GM23248 (cell line): ENCODE measurements at places on chromosomes 2 and 18.

- peak; percentile 26 for DNase-seq
Observed at GRCh38 chr2:118525346-118525745, 322.1 kb downstream of the EN1 start.

GRCh38 chr2:19350678-19351401 is 7.6 kb downstream of the OSR1 start:
- DNase-seq = no peak

DNA sequence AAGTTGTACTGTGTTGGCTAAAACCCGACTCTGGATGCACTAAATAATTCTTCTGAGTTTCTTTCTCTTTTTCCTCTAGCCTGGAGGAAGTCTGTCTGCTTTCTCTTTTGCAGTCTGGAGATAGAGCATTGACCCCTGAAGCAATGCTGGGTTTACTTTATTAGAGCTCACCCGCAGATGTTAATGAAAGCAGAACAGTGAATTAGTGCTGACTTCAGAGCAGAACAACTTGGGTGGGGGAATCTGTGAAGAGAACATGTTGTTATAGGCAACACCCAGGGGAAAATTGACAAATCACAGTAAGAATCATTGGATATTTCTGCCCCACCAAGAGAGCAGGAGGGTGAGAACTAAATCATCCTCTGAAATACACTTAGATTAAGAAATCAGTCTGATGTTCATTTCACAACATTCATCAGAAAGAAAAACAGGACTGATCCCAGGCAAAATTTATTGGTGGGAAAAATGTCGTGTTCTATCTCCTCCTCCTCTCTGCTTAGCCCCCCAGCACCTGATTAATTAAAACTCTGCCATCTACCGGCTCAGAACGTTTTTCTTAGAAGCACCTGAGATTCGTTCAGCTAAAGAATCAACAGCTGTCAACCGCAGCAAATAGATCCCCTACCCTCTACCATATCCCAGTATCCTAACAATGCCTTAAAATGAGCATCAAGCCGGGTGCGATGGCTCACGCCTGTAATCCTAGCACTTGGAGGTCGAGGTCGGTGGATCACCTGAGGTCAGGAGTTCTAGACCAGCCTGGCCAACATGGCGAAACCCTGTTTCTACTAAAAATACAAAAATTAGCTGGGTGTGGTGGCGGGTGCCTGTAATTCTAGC is 165.1 kb downstream of the FMNL2 start:
- peak; percentile 49 for DNase-seq

DNA sequence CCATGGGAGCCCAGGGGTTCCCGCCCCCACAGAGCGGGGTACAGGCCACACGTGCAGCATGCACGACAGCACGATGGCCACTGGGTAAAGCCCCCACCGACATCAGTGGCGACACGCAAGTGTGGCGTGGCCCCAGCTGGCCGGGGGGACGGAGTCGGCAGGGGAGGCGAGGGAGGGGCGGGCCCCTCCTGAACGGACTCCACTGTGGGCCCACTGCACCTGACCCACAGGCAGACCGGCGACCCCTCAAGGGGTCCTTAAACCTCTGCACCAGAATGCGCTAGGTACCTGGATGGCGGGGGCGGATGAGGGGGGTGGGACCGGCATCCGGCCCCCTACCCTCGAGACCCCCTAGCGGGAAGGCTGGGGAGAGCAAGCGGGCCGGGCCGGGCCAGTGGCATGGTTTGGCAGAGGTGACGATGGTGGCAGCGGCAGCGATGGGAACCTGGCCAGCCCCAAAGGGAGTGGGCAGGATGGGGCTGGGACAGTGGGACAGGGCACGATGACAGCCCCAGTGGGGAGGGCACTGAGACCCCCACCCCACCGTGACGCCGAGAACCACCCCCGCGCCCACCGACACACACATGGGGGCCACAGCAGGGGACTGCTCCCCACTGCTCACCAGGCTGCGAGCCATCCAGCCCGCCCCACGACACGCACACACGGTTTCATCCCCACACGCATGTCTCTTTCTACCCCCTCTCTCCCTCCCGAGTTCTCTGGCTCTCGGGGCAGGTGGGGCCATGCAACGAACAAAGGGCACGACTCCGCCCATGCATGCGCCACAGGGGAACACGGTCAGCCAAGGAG is 91.9 kb upstream of the ANKRD30BL start:
- no peak for DNase-seq

DNA sequence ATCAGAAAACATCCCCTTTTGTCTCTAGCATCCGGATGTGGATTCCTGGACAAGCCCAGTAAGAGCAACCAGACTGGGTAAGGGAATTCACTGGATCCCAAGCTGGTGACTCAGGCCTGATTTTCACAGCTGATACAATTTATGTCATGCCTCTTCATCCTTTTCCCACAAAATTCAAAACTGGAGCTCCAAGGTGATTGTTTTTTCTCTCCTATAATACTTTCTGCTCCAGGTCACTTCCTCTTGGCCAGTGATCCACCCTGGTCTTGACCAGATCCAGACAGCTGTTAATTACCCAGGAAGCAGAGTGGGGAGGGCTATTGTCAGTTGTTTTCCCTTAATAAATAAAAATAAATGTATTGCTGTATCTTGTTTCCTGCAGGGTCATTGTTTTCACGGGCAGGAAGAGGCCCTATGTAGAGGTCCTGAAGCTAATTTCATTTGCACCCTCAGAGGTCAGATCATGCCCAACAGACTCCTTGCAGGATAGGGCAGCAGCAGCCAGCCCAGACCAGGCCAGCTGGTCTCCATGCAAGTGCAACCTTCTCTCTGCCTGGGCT is 57.6 kb downstream of the EVA1A start:
- DNase-seq = peak; percentile 85

DNA sequence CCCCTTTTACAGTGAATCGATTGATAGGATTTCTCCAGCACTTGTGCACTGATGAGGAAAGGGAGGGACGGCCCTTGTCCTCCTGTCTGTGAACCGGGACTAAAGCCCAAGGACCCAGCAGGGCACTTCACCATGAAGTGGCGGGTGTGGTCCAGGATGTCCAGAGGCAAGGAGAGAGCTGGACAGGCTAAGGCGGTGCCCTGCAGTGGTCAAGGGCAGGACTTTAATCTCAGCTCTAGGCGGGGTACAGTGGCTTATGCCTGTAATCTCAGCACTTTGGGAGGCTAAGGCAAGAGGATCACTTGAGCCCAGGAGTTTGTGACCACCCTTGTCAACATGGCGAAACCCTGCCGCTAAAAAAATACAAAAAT is 28.2 kb upstream of the SEMA4C start:
- no peak for DNase-seq

DNA sequence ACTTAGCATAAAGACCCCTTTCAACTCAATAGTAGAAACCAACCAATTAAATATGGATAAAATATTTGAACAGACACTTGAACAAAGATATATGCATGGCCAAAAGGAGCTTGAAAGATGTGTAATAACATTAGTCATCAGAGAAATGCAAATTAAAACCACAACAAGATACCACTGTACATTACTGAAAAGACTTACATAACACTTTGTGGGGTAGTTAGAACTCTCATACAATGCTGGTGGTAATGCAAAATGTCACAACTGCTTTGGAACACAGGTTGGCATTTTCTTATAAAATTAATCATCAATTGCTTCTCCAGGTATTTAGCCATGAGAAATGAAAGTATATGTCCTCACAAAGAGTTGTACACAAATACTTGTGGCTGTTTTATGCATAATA is 60.7 kb downstream of the TTC27 start:
- DNase-seq = peak; percentile 64

- no peak for DNase-seq
Observed at GRCh38 chr2:70380621-70381020, 78.8 kb upstream of the FAM136A start.

GRCh38 chr2:19536136-19536535 is 177.7 kb upstream of the OSR1 start:
- peak; percentile 31 for DNase-seq

- DNase-seq = no peak
Observed at GRCh38 chr2:169035887-169036286, 4.8 kb upstream of the ABCB11 start.

- DNase-seq = no peak
Observed at GRCh38 chr2:219149667-219150066, 10.9 kb downstream of the NHEJ1 start.

- peak; percentile 28 for DNase-seq
Observed at GRCh38 chr2:232887171-232887850, 17.2 kb downstream of the SNORC start.

DNA sequence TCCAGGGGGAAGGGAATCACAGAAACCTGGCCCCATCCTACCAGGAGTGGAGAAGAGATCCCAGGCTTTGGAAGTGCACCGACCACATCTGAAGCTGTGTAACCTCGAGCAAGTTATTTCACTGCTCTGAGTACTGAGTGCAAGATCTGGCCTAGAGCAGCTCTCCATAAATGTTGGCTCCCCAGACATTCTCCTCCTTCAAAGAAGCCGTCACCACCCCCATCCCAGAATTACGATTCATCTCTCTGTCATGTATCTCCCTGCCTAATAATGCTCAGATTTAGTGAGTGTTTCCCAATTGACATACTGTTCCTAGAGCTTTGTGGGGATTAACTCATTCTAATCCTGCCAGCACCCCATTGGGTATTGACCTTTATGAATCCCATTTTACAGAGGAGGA is 51.7 kb downstream of the TNS1 start:
- peak; percentile 40 for DNase-seq

- no peak for DNase-seq
Observed at GRCh38 chr2:241897231-241897916, 27.8 kb downstream of the RTP5 start.

DNA sequence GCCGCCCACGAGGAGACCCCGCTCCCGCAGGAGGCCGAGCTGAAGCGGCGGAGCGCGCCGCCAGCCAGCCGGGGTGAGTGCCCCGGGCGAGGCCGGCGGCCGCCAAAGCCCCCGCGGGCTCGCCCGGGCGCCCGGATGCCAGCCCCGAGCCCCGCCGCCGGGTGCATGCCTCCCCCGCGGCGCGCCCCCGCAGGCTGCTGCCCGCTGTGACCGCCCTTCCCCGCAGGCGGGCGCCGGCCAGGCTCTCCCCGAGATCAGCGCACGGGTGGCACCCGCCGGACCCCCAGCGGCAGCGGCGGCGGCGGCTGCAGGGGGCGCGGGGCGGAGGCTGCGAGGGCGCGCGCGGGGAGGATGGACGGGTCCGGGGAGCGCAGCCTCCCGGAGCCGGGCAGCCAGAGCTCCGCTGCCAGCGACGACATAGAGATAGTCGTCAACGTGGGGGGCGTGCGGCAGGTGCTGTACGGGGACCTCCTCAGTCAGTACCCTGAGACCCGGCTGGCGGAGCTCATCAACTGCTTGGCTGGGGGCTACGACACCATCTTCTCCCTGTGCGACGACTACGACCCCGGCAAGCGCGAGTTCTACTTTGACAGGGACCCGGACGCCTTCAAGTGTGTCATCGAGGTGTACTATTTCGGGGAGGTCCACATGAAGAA is 470 bp downstream of the KCNF1 start:
- peak; percentile 42 for DNase-seq

- no peak for DNase-seq
Observed at GRCh38 chr2:29219374-29219773, 104.2 kb downstream of the CLIP4 start.

DNA sequence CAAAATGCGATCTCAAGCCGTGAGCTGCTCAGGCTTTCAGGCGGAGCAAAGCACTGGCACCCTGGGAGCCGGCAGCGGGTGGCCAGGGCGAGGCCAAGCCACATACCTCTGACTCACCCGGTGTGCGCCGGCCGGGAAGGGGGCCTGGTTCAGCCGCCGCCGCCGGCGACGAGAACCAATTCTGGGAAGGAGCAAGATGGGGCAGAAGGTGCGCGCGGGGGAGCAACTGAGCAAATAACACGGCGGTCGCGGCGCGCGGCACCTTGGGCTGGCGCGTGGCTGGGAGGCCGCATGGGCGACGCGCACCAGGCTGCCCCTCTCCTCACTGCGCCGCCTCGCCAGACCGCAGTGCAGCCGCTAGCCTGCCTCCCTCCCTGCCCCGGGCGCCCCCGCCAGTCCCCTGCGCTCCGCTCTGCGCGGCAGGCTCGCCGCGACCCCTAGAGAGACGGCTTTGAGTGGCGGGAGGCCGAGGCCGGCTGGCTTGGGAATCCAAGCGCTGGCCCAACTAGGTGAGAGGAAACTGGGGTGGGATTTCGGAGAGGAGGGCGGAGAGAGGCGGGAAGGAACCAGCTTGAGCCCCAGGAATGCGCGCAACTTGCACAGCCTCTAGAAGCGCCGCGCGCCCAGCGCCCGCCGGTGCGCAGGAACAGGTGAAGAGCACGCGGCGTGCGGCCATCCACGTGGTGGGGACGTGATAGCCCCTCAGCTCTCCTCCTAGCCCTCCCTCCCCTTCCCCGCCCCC is 3.2 kb downstream of the NRP2 start:
- DNase-seq = peak; percentile 87

- no peak for DNase-seq
Observed at GRCh38 chr2:130828461-130828860, 8.3 kb upstream of the ARHGEF4 start.

DNA sequence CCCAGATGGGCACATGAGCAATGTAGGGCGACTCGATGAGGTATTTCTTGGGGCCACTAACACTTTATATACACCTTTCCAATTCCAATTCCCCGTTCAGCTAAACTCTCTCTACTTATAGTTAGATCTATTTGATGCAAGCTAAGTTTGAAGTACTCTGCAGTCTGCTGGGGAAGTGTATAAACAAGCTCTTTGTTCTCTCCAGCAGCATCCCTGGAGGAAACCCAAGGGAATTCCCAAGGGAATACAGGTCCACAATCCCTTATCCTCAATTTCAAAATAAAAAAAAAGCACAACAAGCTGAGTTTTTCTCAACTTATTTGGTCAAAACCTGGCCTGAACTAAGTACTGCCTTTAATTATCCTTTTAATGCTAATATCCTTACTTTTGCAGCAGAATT is 433.3 kb downstream of the NBAS start:
- no peak for DNase-seq

DNA sequence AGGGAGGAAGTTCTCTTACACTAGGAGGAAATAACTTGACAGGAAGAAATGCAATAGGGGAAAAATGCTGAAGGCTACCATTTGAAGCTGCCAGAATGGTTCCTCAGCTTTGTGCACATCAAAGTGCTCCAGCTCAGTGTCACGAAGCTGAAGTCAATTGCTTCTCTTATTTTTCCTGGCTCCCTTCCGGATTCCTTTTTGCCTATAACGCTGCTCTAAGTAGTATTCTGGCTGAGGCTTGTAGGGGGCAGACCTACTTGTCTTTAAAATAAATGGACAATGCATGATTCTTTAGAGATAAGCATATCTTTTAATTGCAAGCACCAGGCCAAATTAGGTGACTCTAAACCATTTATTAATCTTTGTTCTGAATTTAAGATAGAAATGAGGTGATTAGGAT is 60.3 kb upstream of the SCN1A start:
- no peak for DNase-seq
